ENCODE measurements at places on chromosomes 1 and 21. TPM values are rescaled to one million over a fixed set of nuclear protein-coding genes. Genes with fewer than 3 reads are reported as not detected.

DNA sequence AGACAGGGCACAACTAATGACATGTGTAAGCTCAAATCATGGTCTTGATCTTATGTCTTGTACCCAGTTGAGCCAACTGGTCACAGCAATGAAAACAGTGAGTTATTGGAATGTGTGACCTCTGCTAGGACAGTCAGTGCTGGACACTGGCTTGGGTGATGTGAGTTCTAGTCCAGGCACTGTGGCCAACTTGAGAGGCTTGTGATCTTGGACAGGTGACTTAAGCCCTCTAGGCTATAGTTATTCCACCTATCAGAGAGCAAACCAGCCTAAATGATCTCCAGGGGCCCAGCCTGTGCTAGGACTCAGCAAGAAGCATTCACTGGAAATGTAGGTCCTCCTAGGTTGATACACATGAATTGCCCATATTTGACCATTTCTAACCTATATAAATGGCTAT, 1.1 kb downstream of the KCNE2 start:
- no peak for DNase-seq

DNA sequence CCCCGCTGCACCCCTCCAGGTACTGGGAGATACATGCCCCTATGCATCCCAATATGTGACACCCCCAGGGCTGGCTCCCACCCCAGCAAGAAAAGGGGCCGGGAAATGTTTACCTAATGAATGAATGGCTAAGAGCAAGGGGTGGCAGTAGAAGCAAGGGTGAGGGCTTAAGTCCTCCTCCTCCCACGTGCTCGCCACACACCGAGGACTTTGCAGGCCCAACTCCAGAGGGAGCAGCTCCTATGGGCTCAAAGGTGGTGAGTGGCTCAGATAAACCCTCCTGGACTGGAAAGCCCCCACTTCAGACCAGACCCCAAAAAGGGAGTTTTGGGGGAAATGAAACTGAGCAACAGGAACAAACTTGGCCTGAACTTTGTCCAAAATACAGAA, 11.4 kb downstream of the SLC45A3 start:
- DNase-seq: no peak

GRCh38 chr1:17587693-17588047, 48.2 kb downstream of the ARHGEF10L start:
- DNase-seq: no peak

- DNase-seq: no peak
Observed at GRCh38 chr1:95653618-95654017, 419.6 kb downstream of the RWDD3 start.

TBCE gene
- polyA plus RNA-seq: 61.5 TPM

GRCh38 chr1:218080863-218081262, 204.2 kb upstream of the RRP15 start:
- no peak for DNase-seq

KCNQ4 gene
- 2.3 TPM for polyA plus RNA-seq

Data from right renal pelvis (tissue), 4 donors.